ENCODE measurements at places on chromosomes 12 and 14. TPM values are rescaled to one million over a fixed set of nuclear protein-coding genes. Genes with fewer than 3 reads are reported as not detected.
A peak's percentile ranks its signal among the peaks of the same experiment; 100 is the strongest.

The TAS2R46 gene
- total RNA-seq: 1.7 TPM

The SIX4 gene
- total RNA-seq: 2.9 TPM

The TEX52 gene
- total RNA-seq: not detected

The LBHD2 gene
- not detected for total RNA-seq

- H3K27me3 ChIP-seq: no peaks in the 10 kb centered on the region
- peaks cover 97% of the 10 kb centered on the region for H3K36me3 ChIP-seq
- no peak overlapping the region for H3K4me3 ChIP-seq
- DNase-seq: no peak
- H3K27ac ChIP-seq: no peak overlapping the region
Measured at GRCh38 chr12:109512608-109513007, 35.2 kb downstream of the UBE3B start.

- no peak for DNase-seq
Measured at GRCh38 chr14:70350078-70350477, 9.4 kb downstream of the COX16 start.

DNA sequence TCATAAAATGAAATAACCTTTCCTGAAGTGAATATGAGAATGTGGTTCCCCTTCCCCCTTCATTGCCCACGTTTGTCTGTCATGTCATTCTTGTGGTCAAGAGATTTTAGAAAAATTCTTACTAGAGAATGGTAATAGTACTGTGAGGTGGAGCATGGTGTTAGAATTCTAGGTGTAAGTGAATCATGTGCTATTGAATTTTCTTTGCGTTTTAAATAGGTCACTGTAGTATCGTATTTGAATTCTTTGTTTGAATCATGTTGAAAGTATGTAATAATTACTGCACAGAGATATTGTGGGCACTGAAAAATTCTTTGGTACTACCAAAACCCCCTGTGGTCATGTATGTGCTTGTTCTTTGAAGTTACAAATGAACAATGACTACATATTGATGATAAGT lies 49.9 kb downstream of the FUT8 start:
- DNase-seq: no peak
- no peaks in the 10 kb centered on the region for H3K27me3 ChIP-seq

DNA sequence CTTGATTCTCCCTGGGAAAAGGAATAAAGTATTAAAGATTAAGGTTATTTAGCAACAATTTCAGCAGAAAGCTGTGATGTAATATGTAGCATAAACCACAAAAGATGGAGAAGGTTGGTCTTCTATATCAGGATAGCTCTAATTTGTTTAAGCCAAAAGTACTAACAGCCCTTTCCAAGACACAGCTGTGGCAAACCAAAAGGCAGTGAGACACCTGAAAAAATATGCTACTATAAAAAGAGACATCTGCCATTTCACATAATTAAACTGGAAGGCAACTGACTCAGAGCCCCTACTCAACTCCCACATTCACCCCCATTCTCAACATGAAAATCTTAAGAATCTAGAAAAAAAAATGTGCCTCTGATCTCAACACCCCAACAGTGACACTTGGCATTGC lies 390.2 kb upstream of the PRICKLE1 start:
- no peaks in the 10 kb centered on the region for H3K4me1 ChIP-seq
- H3K36me3 ChIP-seq: no peaks in the 10 kb centered on the region
- DNase-seq: no peak
- H3K4me3 ChIP-seq: no peak overlapping the region
- H3K27me3 ChIP-seq: no peaks in the 10 kb centered on the region
- H3K27ac ChIP-seq: no peak overlapping the region

- no peaks in the 10 kb centered on the region for H3K27me3 ChIP-seq
- H3K27ac ChIP-seq: peak within 1 kb of the TSS; percentile 95
- DNase-seq: peak; percentile 96
- peaks cover 29% of the 10 kb centered on the region for H3K4me1 ChIP-seq
- H3K4me3 ChIP-seq: peak within 1 kb of the TSS; percentile 62
Measured at GRCh38 chr12:66188584-66189485, at the start of gene IRAK3. IRAK3 (plus strand) TSS chr12:66189214; CDS start chr12:66189300, 86 bp downstream.

DNA sequence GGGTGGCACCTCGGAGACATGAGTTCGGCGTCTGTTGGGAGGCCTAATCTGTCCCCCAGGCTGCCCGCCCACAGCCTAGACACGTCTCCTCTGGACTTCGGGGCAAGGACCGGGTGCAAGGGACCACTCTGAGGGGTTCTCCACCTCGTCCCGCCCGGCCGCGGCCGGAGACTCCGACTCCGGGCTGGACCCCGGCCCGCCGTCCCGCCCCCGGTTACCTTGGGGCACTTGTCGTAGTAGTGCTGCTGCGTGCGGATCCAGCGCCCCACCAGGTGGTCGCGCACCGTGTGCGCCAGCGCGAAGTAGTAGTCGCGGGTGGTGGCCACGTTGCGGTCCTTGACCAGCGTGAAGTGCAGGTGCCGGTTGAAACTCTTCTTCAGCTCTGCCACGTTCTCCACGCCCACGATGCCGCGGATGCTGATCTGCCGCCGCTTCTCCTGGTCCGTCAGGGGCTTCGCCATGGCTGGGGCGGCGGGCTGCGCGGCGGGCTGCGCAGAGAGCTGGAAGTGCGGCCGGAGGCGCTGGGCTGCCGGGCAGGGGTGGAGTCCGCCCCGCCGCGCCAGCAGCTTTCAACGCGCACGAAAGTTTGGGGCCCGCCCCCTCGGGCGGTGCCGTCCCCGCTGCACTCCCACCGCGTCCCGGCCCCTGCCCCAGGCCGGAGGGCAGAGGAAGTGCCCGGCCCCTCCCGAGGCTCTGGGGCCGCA lies at the start of gene PYGL:
Gene PYGL (minus strand): TSS at position 541 of the 704 bp plus-strand sequence. CDS start 80 bp downstream, at position 461.
- no peaks in the 10 kb centered on the region for H3K36me3 ChIP-seq
- H3K27ac ChIP-seq: peak within 1 kb of the TSS; percentile 88
- no peaks in the 10 kb centered on the region for H3K27me3 ChIP-seq
- DNase-seq: peak; percentile 89
- H3K4me3 ChIP-seq: peak within 1 kb of the TSS; percentile 74

DNA sequence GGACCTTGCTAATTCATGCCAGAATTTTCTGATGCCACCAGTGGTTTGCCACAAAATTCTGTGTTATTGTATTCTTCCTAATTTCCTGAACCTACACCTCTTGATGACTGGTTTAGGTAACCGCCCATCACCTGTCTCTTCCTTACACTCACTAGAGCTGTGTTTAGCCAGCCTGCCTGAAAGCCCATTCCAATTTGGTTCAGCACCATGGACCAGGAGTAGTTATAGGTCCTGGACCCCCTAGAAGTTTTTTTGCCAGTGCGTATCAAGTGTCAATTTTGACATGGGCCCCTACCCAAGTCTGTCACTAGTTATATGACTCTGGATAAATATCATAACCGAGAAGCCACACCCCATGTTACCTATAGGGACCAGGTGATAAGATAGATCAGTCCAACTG lies 94.0 kb upstream of the NAP1L1 start:
- DNase-seq: no peak
- no peak overlapping the region for H3K4me3 ChIP-seq
- H3K27ac ChIP-seq: no peak overlapping the region
- no peaks in the 10 kb centered on the region for H3K4me1 ChIP-seq

GRCh38 chr12:107344035-107344808 lies 250.9 kb upstream of the CRY1 start:
- no peak overlapping the region for H3K4me3 ChIP-seq
- no peak for DNase-seq
- H3K27me3 ChIP-seq: no peaks in the 10 kb centered on the region
- H3K36me3 ChIP-seq: no peaks in the 10 kb centered on the region
- H3K4me1 ChIP-seq: no peaks in the 10 kb centered on the region
- H3K27ac ChIP-seq: no peak overlapping the region

- no peaks in the 10 kb centered on the region for H3K36me3 ChIP-seq
- no peaks in the 10 kb centered on the region for H3K4me1 ChIP-seq
- no peak overlapping the region for H3K27ac ChIP-seq
- DNase-seq: no peak
- H3K4me3 ChIP-seq: no peak overlapping the region
- no peaks in the 10 kb centered on the region for H3K27me3 ChIP-seq
Measured at GRCh38 chr14:32217301-32217700, 14.2 kb upstream of the RNU6-8 start.

GRCh38 chr12:26808766-26809476 lies 24.1 kb downstream of the ITPR2 start:
- no peak for DNase-seq
- H3K4me1 ChIP-seq: peaks cover 14% of the 10 kb centered on the region

- no peak for DNase-seq
- no peaks in the 10 kb centered on the region for H3K27me3 ChIP-seq
- H3K4me3 ChIP-seq: no peak overlapping the region
- no peaks in the 10 kb centered on the region for H3K4me1 ChIP-seq
- no peak overlapping the region for H3K27ac ChIP-seq
- H3K36me3 ChIP-seq: no peaks in the 10 kb centered on the region
Measured at GRCh38 chr12:26469421-26470180, 274.2 kb downstream of the SSPN start.

DNA sequence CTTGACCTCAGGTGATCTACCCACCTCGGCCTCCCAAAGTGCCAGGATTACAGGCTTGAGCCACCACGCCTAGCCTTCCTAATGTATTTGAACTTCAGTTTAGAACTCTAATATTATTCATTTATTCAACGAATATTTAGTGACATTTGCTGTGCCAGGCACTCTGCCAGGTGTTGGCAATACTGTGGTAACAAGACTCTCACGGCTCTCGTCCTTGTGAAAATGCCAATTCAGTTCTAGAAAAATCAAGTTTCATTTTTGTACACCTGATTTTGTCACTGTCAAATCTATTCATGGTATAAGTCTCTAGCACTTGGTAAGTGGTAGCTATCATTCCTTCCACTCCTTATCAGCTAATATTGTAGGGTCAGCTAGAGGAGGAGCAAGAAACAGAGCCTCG lies 6.3 kb upstream of the PWP1 start:
- H3K36me3 ChIP-seq: no peaks in the 10 kb centered on the region
- DNase-seq: no peak
- H3K27me3 ChIP-seq: no peaks in the 10 kb centered on the region
- no peaks in the 10 kb centered on the region for H3K4me1 ChIP-seq
- H3K27ac ChIP-seq: no peak overlapping the region

GRCh38 chr14:102392506-102392905 lies 29.8 kb downstream of the TECPR2 start:
- H3K27ac ChIP-seq: no peak overlapping the region
- no peaks in the 10 kb centered on the region for H3K36me3 ChIP-seq
- no peak for DNase-seq
- H3K27me3 ChIP-seq: no peaks in the 10 kb centered on the region

Measured in lower lobe of right lung (tissue), 2 donors.